ENCODE measurements at places on chromosomes 6 and 20.

- no peak for DNase-seq
Measured at GRCh38 chr6:127092466-127092865, 26.0 kb upstream of the RSPO3 start.

DNA sequence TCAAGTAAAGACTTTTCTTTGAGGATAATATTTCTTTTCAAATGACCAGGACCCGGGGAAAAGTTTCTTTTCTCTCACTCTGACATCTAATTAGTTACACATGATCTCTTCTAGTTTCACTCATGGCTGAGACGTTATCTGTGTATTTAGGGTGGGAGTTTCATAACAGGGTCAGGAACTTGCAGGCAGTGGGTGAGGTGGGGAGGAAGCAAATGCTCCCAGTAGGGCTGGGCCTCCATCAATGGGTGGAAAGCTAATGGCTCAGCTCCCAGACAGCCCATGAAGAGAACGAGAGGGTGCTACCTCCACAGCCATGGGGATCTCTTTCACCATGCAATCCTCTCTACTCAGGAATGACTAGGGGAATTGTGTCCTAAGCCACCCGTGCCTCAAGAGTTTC, 119.3 kb downstream of the F13A1 start:
- DNase-seq, result no peak

DNA sequence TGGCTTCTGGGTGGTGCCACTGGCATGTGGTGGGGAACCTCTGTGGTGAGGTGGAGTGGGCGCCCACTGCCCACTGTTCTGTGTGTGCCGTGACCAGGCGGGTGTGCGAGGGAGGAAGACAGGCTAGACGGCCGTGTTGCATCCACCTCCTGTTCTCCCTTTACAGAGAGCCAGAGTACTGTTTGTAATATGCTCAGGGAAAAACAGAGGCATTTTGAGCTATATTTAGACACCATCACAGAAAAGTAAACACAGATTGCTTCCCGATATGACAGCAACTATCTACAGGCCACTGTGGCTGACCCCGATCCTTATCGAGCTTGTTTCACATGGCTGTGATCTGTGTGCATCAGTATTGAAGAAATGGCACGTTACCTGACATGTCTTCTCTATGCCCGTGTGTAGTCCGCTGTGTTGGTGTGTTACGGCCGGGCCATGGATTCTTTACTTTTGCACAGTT, 45.6 kb downstream of the ARID1B start:
- no peak for DNase-seq

DNA sequence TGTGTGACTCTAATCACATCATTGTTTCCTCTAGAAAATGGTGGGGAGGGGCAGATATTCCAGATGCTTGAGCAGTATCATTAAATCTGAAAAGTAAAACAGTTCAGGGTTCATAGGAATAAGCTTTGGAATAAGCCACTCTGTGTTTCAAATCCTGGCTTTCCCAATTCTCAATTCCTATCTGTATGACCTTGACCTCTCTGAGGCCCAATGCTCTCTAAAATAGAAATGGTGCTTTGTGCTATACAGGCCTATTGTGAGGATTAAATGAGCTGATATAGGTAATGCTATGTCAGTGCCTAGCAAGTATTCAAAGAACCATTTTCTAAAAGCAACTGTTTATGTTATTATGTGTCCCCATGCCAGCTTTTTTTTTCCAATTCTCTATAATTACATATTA, 209.0 kb upstream of the PRSS16 start:
- DNase-seq, result no peak

- DNase-seq, result no peak
Measured at GRCh38 chr6:129460221-129460620, 249.8 kb downstream of the ARHGAP18 start.

GRCh38 chr20:2002365-2002764, 8.5 kb upstream of the PDYN start:
- DNase-seq, result no peak

DNA sequence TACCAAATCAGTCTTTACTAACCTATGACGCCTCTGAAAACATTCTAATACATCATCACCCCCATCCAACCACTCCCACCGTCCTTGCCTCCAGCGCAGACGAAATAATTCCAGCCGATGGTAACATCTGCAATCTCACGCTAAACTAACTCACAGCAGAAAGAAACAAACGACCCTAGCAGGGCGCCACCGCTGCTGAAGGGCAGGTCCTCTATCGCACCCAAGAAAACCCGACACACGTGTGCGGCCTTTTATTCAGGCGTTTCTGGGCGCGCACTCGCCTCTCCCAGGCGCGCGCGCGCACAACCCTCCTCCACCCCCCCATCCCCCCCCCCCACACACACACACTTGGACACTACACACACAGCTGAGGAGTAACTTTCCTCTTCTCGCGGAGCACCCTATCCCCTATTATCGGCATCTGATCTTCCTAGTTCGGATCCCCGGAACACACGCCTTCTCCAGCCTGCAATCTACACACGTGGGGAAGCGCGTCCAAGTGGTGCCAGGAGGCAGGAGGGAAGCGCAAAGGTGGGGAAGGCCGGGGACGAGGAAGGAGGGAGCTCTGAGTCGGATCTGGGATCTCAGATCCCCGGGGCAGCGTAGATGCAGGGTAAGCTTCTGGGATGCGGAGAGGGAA, 1.4 kb downstream of the GFOD1 start:
- DNase-seq, result peak; percentile 6

All from activated naive CD4-positive, alpha-beta T cell (primary cell).